Forelimb muscle (tissue), 1 donor: ENCODE measurements at places on chromosomes 16 and 17.

DNA sequence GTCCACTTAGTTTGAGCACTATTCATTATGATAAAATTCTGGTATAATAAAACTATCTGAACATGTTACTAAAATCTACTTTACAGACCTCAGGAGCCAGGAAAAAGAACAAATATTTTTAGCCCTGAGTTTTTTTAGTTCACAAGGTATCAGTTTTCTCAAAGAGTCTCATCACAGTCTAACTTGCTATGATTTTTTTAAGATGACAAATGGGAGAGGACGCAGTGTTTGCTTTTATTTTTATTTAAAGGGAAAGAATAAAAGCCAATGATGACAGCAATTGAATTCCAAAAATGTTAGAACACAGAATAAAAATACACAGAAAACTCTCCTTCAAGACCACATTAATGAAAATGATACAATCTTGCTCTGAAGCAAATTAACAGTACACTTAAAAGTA, 7.4 kb downstream of the MED13 start:
- no peak for DNase-seq

- no peak for DNase-seq
Measured at GRCh38 chr17:39653662-39654331, 11.4 kb upstream of the TCAP start.

DNA sequence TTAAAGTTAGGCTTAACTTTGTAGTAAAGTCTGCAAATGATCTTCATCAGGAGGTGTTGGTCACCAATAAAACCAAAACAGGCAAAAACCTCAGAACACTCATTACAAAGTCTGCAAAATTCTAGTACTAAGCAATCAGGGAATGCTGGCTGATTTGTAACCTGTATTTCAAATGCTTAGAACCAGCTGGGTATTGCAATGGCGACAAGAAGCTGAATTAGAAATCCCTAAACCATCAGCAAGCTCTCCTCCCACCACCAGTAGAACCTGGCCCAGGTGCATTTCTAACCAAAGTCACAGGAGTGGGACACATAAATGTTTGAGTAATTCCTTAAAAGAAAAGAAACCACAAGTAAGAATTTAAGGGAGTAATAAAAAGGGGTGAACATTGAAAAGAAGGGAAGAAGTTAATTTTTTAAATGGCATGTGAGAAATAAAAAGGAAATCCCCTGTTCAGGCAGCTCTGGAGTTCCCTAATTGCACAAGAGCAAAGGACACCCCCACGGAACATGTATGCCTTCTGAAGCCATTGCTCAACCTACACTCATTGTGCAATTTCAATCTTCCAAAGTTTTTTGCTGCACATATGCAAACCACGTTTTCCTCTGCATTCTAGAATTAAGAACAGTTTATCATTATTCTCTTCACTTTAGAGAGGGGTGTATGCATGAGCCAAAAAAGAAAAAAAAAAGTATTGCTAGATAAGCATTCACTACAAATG, 102.9 kb downstream of the HIC1 start:
- DNase-seq, result no peak

DNA sequence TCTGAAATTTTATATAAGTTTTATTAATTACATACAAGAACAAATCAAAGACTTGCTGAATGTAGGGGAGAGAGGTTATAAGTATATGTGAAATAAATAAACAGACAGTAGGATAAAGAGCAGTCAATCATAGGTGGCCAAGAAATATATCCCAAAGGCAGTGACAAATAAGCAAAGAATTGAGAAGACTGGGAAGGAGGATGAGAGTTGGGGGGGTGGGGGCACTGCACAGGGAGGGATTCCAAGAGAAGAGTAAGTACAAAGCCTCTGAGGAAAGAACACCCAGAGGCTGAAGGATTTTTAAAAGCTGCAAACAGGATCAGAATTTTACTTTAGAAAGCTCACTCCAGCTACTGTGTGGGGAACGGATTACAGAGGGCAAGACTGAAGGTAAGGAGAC, 2.8 kb downstream of the PELP1 start:
- no peak for DNase-seq

- DNase-seq, result no peak
Measured at GRCh38 chr17:14149751-14150150, 80.4 kb downstream of the COX10 start.
